Endothelial cell (in vitro differentiated cells): ENCODE measurements at places on chromosomes 7 and 10.
A peak's percentile ranks its signal among the peaks of the same experiment; 100 is the strongest.

DNA sequence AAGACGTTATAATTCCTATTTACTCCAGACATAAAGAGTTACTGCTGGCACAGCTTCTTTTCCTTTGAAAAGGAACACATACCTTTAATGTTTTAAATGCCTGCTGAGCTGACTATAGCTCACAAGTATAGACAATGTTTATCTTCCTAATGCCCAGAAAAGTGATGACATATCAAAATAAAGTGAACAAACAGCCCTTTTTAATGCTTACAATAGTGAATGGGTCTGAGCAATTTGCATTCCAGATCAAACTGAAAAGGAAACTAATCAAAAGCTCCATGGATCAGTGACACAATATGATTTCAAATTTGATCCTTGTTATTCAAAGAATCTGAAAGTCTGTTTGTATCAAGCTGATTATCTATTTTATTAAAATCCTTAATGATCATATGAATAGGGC is 233.6 kb upstream of the SEMA3E start:
- no peak overlapping the region for H3K4me3 ChIP-seq
- H3K27ac ChIP-seq, result no peak overlapping the region
- no peaks in the 10 kb centered on the region for H3K36me3 ChIP-seq
- no peaks in the 10 kb centered on the region for H3K4me1 ChIP-seq
- DNase-seq, result no peak

GRCh38 chr10:7819121-7819460 is 786 bp downstream of the TAF3 start:
- H3K4me3 ChIP-seq, result peak overlapping the region; percentile 98
- peak overlapping the region; percentile 76 for H3K27ac ChIP-seq
- DNase-seq, result peak; percentile 30
- peaks cover 7% of the 10 kb centered on the region for H3K27me3 ChIP-seq

DNA sequence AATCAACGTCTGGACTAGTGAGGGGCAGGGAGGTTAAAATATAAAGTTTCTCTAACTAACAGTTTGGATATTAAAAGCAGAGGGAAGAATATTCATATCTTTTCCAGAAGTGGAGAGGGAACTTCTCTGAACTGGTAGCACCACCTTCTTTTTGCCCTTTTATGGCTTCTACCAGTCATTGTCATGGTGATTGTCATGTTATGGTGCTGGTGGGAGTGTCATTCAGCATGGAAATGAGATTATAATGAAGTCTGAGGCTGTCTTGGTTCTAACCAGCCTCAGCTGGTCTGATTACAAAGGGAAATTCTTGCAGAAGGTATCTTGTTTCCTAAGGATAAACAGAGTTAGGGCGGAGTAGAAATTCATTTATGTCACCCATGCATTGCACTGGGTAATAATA is 523.8 kb downstream of the ZWINT start:
- no peak overlapping the region for H3K27ac ChIP-seq
- H3K4me3 ChIP-seq, result no peak overlapping the region

DNA sequence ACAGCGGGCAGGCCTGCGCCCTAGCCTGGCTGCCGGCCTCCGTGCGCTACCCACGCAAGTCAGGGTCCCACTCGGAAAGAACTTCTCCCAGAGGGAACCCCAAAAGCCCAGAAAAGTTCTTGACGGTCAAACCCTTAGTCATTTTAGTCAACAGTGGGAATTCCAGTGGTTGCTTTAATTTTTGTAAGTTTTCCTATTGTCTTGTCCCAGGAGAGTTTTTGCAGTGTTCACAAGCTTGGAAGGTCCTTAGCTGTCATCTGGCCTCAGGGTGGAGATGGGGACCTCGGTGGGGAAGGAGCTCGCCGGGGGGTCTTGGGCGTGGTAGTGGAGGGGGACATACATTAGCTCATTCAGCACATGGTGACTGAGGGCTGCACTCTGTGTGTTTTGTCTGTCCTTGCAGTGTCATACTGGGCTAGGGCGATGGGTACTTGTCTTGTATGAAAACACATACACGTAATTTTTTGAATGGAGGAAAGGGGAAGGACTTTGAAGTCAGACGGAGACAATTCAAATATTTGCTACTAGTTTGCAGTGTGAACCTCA is 736 bp downstream of the MINDY4 start:
- H3K36me3 ChIP-seq, result no peaks in the 10 kb centered on the region
- peak; percentile 8 for DNase-seq
- peaks cover 8% of the 10 kb centered on the region for H3K4me1 ChIP-seq
- H3K27ac ChIP-seq, result peak overlapping the region; percentile 76
- peak overlapping the region; percentile 92 for H3K4me3 ChIP-seq

- H3K27ac ChIP-seq, result no peak overlapping the region
- peaks cover 9% of the 10 kb centered on the region for H3K4me1 ChIP-seq
- H3K36me3 ChIP-seq, result no peaks in the 10 kb centered on the region
- peaks cover 3% of the 10 kb centered on the region for H3K27me3 ChIP-seq
- DNase-seq, result no peak
Observed at GRCh38 chr7:6320791-6321190, 48.4 kb upstream of the CYTH3 start.
